ENCODE measurements at places on chromosomes 3 and 15.

- DNase-seq = no peak
These were observed 826.7 kb downstream of the AGBL1 start for GRCh38 chr15:86906376-86906775.

GRCh38 chr3:107992976-107993684 lies 97.7 kb downstream of the CD47 start:
- DNase-seq = no peak

DNA sequence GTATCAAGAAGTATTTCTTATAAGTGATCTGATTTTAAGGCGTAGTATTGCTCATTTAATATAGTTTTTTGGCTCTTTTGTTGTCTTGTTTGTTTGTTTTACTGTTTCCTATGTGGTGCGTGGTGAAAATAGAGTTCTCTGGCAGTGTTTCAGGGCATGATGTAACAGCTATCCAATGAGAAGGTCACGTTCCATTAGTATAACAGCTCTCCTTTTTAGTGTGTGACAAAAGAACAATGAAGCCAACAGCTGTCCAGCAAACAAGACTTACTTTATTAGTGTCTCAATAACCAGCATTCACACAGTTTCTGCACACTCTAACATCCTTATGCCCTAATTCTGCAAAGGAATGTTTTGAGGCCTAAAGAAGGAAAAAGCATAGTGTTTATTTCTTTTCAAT lies 127.9 kb downstream of the SLC25A26 start:
- DNase-seq = no peak

GRCh38 chr3:88150371-88150770 lies 612 bp downstream of the C3orf38 start:
- DNase-seq = peak; percentile 57

GRCh38 chr3:51953445-51953844 lies 1.7 kb upstream of the GPR62 start:
- DNase-seq = peak; percentile 66

DNA sequence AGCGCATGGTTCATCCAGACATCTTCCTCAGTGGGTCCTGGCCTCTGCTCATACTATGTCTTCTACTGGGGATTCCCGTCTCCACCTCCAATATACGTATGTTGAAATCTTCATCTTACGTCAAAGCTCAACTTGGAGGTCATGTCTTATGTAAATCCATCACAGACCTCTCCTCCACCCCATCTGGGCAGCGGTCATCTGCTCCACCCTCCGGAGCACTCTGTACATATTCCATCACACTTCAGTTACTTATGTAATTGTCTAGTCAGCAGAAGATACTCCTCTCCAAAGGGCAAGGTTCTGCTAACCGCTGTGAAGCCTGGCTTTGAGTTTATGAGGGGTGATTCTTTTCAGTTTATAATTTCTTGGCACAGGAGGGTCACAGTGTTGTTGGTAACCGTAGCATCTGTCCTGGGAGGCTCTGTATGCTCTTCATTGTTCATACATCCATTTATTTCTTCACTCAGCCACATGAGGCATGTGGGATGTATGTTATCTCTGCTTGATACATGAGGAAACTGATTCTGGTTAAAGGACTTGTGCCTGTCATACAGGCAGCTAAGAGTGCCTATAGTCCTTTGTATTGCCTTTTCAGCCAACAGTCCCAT lies 22.1 kb downstream of the MAP2K1 start:
- no peak for DNase-seq

GRCh38 chr3:54713455-54713854 lies 214.4 kb downstream of the LRTM1 start:
- DNase-seq = no peak
